ENCODE measurements at places on chromosomes 12 and 14.
A peak's percentile ranks its signal among the peaks of the same experiment; 100 is the strongest.

DNA sequence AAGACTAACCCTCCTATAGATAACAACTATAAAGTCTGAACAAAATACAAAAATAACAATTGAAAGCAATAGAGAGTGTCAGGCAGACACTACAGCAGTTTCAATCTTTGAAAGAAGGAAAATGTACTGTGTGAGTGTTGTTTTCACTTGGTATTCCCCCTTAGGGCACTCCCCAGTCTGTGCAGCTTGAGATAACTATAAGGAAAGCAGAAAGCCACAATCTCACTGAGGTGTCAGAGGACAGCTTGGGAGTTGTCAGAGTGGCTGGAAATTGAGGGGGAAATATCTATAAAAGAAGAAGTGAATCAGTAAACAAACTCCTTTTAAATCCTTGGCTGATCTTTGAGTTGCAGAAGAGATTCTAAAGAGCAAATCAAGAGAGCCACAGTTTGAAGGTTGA lies 364.8 kb downstream of the NELL2 start:
- no peak for DNase-seq

DNA sequence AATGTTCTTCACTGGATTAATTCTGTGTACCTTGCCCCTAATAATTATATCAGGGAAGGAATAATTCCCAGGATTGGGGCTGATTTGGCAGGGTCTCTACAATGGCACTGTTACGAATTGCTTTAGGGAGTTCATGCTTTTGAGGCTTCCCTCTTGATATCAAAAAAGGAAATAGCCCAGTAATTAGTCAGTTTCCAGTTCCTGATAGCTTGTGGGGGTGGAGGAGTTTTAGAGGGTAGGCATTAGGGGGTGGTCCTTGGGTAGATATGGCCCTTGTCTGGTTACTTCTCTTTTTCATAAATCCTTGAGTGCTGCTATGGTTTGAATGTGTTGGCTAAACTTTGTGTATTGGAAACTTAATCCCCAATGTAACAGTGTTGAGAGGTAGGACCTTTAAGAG lies 6.1 kb upstream of the SRSF5 start:
- DNase-seq, result no peak

DNA sequence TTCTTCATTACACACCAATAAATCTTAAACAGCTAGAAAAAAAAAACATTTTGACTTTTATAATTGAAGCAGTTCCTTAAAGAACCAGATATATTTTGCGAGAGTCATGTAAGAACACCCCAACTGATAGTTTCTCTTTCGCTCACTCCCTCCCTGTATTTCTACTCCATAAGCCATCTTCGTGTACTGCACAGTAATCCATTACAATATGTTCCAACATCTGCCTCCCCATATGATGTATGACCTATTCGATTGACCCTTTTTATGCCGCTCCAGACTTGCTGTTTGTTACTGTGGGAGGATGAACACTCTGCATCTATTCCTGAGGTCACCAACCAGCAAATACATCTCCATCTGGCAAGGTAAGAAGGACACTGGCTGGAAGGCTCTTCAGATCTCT lies 331.7 kb downstream of the SOX5 start:
- no peak for DNase-seq

- no peak for DNase-seq
Observed at GRCh38 chr12:6494258-6494743, 399 bp downstream of the NCAPD2 start.

- DNase-seq, result no peak
Observed at GRCh38 chr14:21227150-21227549, 42.1 kb downstream of the HNRNPC start.

GRCh38 chr14:98348505-98348904 lies 923.5 kb downstream of the BCL11B start:
- DNase-seq, result no peak

- DNase-seq, result no peak
Observed at GRCh38 chr12:66863276-66863675, 184.4 kb upstream of the GRIP1 start.

DNA sequence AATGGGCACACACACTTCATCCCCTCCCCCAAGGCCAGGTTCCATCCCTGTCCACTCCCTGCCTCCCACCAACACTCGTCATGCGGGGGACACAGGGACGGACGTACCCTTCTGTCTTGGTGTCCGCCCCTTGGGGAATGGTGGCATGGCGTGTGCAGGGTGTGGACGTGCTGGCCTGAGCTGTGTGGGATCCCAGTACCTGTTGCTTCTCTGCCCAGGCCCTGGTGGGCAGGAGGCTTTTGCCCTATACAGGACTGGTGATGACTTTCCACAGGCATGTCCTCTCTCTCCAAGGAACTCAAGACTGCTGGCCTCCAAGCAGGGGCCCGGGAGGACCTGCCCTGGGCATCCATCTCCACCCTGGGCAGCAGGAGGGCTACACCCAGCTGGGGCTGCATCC lies 195.8 kb upstream of the PRMT8 start:
- no peak for DNase-seq

DNA sequence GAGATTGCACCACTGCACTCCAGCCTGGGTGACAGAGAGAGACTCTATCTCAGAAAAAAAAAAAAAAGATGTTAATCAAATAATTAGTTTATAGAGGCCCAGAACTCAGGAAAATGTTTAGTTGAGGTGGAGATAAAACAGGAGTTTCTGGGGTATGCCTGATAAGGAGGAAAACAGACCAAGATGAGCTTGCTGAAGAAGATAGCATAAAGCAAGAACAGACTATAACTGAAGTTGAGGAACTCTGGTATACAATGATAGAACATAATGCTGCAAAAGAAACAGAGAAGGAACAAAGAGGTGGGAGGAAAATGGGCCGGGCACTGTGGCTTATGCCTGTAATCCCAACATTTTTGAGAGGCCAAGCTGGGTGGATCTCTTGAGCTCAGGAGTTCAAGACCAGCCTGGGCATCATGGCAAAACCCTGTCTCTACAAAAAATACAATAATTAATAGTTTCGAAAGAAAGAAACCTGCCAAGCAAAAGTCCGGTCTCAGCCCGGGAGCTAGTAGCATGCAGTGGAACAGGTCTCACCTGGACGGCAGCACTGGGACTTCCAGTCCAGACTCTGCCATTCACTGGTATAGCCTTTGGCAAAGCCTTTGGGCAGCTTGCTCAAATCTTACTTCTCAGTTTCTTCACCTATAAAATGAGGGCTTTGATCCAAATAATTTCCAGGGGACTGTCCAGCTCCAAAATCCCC lies 25.4 kb downstream of the SLC35E3 start:
- DNase-seq, result no peak

GRCh38 chr12:71567537-71567936 lies 96.1 kb downstream of the ZFC3H1 start:
- DNase-seq, result peak; percentile 25

GRCh38 chr12:93794738-93795137 lies 117.6 kb downstream of the CRADD start:
- DNase-seq, result no peak

GRCh38 chr12:124923905-124924734 lies 9.7 kb upstream of the UBC start:
- DNase-seq, result peak; percentile 36

- DNase-seq, result no peak
Observed at GRCh38 chr14:28083389-28083788, 683.2 kb upstream of the FOXG1 start.

- DNase-seq, result no peak
Observed at GRCh38 chr12:120041386-120042231, 52.6 kb downstream of the BICDL1 start.

- DNase-seq, result no peak
Observed at GRCh38 chr14:37668646-37669045, 73.2 kb downstream of the TTC6 start.

- DNase-seq, result peak; percentile 40
Observed at GRCh38 chr14:100076133-100076532, 10.9 kb downstream of the EVL start.

- no peak for DNase-seq
Observed at GRCh38 chr14:32584079-32584478, 255.0 kb downstream of the AKAP6 start.

- no peak for DNase-seq
Observed at GRCh38 chr12:65984227-65984479, 146.4 kb downstream of the LLPH start.

GRCh38 chr12:42749239-42749638 lies 159.7 kb upstream of the PRICKLE1 start:
- no peak for DNase-seq

DNA sequence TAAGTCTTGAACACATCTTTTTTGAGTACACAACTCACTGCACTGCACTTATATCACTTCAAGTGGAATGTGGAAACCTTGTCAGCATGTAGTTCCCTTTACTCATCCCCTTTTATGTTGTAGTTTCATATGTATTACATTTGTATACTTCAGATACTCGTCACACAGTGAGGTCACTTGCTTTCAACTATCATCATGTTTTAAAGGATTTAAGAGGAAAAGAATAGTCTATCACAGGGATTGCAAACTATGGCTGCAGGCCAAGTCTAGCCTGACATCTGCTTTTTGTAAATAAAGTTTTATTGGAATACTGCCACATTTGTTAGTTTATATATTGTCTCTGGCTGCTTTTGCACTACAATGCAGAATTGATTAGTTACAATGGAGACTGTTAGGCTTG lies 24.3 kb downstream of the CNOT2 start:
- DNase-seq, result no peak

DNA sequence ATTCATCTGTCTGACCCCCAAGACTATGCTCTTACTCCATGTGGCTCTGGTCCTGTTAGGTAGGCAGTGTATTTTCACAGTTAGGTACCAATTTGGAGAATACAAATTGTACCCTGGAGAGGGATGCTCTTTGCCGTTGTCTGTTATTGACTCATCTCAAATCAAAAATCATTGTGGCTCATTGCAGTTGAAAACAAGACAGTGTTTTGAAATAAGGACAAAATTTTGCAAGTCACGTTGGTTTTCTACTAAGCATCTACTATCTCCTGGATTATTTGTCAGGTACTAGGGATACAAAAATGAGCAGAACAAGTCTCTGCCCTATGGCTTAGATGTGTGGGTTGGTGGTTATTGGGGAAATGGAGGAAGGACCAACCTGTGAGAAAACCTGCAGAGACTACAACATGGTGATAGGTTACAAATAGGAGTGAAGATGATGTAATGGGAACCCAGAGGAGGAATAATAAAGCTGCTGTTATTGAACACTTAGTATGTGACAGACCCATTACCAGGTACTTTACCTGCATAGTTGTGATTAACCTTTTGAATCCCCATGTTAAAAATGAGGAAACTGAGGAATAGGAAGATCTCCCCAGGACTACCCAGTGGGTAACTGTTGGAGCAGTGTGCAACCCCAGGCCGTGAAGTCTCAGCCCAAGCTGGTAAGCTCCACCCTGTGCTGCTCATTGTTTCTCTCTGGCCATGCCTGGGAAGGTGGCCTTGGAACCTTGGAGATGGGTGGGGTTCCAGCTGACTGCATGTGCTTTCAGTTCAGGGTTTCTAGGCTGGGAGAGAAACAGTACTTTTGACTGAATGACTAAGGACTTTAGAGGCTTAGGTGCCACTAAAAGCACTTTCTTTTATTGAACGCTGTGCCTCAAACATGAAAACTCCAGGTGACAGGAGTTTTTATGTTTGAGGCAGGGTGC lies 72.9 kb upstream of the SRSF5 start:
- no peak for DNase-seq

GRCh38 chr12:12028668-12029402 lies 41.9 kb upstream of the BCL2L14 start:
- no peak for DNase-seq

- no peak for DNase-seq
Observed at GRCh38 chr12:61574339-61574738, 685.9 kb upstream of the USP15 start.

GRCh38 chr12:53768976-53769375 lies 17.2 kb upstream of the CISTR start:
- no peak for DNase-seq

DNA sequence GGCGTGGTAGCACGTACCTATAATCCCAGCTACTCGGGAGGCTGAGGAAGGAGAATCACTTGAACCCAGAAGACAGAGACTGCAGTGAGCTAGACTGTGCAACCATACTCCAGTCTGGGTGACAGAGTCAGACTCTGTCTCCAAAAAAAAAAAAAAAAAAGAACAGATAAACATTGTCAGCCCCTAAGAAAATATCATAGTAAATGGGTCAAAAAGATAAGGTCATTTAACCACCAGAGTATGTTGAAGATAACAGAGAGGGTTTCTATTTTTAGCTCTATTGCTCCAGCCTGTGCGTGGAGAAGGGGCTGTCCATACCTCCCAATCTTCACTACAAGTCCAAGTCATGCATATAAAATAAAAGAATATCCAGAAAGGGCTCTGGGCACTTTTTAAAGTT lies 15.4 kb downstream of the LGMN start:
- no peak for DNase-seq

GRCh38 chr14:52248057-52248456 lies 19.4 kb upstream of the PTGDR start:
- no peak for DNase-seq

- no peak for DNase-seq
Observed at GRCh38 chr12:2247596-2247995, 194.8 kb downstream of the CACNA1C start.

DNA sequence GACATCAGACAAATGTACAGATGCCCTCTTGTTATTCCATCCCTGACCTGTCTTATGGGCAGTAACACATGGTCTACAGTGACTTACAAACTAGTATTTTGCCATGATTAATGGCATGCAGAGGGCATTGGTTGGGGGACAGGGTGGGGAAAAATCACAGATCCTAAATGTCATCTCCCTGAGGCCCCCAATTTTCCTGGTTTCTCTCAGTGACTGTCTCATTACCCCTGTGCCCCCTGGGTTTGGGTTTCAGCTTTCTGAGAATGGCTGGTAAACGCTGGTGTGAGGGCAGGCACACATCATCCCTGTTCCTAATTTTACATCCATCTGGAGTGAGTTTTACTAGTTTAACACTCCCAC lies 10.1 kb downstream of the KRT76 start:
- no peak for DNase-seq

DNA sequence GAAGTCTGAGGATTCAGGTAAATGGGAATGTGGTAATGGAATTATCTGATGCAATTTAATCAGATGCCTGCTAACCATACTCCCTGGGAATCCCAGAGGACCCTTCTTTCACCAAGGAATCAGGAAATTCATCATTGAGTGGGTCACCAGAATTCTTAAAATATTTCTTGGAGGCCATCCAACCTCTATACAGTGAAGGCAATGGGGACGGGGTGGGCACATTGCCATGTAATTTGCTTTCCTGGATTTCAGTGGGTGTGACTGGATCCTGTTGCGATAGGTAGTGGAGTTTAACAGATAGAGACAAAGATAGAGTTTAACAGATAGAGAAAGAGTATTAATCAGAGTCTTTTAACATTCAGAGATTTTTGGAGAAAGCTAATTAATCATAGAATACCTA lies 394.4 kb downstream of the DAD1 start:
- DNase-seq, result no peak

DNA sequence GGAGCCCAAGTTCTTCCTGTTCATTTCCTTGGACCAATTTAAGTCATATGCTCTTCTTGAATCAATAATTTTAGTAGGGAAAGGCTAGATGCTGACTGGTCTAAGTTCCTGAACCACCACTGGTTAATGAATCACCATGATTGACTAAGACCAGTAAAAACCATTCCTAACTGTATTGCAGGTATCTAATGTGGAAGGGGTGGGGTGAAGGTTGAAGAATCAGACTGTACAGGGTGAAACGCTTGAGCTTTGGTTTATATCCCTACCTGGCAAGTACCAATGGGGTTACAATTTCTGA lies 100.1 kb downstream of the DYRK2 start:
- DNase-seq, result no peak

GRCh38 chr14:94022532-94023411 lies 3.4 kb upstream of the OTUB2 start:
- DNase-seq, result no peak

GRCh38 chr12:8032242-8033152 lies at the start of gene FOXJ2:
Gene FOXJ2, plus strand, starts transcription at chr12:8032716. Its CDS starts 7,117 bp downstream, at chr12:8039833.
- DNase-seq, result peak; percentile 75

Measured in myocyte (in vitro differentiated cells).